Stimulated activated CD8-positive, alpha-beta memory T cell treated with anti-CD3 and anti-CD28 coated beads, Interleukin-4, amount 100 ng/mL, for 24 hours (primary cell): ENCODE measurements at places on chromosomes 11 and 22.

DNA sequence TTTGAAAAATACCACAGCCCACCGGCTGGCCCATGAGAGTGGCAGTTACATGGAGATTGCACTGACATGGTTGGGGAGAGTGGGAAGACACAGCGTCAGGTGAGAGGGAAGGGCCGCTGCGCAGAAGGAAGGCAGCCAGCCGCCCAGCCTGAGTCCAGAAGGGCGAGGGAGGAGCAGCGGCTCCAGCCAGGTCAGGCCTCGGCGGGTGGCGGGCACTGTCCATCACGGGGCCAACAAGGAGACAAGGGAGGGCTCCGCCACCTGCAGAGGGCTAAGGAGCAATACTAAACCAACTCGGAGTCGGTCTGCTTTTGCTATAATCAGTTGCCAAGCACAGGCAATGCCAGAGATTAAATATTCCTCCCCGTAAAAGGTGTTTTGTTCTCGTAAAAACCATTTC lies 384.5 kb downstream of the TBC1D22A start:
- DNase-seq = no peak

GRCh38 chr22:19121631-19122142 lies 525 bp downstream of the DGCR2 start:
- DNase-seq = no peak

GRCh38 chr11:12397931-12398334 lies 20.6 kb downstream of the PARVA start:
- DNase-seq = no peak

- DNase-seq = no peak
Measured at GRCh38 chr22:47054231-47055072, 292.0 kb downstream of the TBC1D22A start.

DNA sequence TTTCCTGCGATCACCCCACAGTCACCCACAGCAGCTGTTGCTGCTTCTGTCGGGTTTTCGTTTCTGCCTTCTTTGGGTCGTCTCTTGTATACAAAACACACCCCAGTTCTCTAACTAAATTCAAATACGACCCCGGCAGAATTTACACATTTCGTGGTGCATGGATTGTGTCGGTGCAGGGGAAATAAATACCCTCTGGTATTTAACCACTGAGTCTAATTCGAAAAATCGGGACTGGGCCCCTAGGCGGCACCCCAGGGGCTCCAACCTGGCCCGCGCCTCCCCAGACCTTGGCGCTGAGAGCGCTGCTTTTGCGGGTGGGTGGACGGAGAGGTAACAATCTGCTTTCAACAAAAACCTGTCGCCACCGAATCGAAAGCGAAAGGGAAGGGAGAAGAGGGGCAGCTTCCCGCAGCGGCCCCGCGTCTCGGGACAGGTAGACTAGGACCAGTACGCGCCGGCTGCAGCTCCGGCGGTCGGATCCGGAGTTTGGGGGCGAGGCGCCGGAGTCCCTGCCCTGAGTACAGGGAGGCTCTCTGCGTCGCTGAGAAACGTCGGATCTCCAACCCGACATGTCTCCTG lies 4.4 kb downstream of the ALX4 start:
- DNase-seq = no peak

GRCh38 chr22:40070701-40071100 lies 75.9 kb downstream of the FAM83F start:
- DNase-seq = no peak

DNA sequence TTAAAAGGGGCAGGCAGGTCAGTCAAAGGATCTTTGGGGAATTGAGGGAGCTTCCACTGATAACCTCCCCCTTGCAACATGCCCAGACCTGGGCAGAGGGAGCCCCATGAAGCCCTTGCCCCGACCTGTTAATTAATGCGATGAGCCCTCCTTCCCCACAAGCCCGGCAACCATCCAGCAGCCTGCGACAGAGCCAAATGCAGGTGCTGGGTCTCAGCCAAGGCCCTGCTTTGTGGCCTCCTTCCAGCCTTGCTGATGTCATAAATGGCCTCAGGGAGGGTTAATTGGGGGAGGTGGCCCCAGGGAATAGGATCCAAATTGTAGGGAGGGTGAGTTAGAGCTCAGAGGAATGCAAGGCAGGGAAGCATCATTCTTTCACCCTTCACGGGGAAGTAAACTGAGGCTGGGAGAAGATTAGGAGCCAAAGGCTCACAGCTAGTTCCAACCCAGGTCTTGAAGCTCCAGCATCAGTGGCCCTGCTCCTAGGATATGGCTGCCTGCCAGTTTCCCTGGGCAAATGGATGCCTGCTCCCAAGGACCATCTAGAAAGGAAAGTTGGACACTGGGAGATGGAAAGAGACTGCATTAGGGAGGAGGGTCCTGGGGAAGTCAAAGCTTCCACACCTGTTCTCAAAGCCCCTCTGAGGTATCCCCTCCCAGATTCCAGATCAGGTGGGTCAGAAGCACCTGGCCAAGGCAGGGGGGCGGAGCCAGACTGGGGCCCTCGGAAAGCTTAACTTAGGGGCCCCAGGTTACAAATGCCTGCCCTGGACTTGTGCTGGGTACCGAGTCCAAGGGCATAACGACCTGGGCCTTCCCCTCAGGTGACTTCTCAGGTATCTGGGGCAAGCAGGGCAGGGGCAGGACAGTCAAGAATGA lies 34.1 kb downstream of the LMO1 start:
- DNase-seq = no peak

DNA sequence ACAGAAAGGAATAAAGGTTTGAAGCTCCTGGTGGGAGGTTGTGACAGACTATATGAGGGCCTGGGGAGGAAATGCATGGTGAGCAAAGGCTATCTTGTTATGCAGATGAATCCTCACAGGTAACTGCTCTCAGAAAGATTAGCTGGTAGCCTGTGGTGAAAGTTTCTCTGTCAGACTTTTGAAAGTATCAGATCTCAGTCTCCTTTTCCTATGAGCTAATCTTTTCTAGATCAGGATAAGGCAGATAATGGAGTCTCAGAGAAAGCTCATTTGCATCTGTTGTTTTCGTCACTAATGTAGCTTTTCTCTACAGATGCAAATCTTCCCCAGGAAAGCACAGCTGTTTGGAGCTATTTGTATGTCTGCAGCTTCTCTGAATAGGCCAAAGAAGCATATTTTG lies 21.0 kb upstream of the OR6X1 start:
- DNase-seq = no peak

DNA sequence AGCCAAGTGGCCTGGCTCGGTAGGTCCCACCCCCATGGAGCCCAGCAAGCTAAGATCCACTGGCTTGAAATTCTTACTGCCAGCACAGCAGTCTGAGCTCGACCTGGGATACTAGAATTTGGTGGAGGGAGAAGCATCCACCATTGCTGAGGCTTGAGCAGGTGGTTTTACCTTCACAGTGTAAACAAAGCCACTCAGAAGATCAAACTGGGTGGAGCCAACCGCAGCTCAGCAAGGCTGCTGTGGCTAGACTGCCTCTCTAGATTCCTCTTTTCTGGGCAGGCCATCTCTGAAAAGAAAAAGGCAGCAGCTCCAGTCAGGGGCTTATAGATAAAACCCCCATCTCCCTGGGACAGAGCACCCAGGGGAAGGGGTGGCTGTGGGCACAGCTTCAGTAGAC lies 22.3 kb upstream of the OR5B21 start:
- no peak for DNase-seq

- no peak for DNase-seq
Measured at GRCh38 chr11:8277691-8278090, 14.0 kb upstream of the LMO1 start.

- no peak for DNase-seq
Measured at GRCh38 chr11:80627364-80627763, 1186.5 kb upstream of the TENM4 start.

GRCh38 chr11:99585606-99586005 lies 564.9 kb downstream of the CNTN5 start:
- DNase-seq = no peak

- DNase-seq = no peak
Measured at GRCh38 chr11:30091246-30091645, 74.4 kb upstream of the KCNA4 start.

- DNase-seq = no peak
Measured at GRCh38 chr22:46652081-46652846, 32.1 kb downstream of the GRAMD4 start.

DNA sequence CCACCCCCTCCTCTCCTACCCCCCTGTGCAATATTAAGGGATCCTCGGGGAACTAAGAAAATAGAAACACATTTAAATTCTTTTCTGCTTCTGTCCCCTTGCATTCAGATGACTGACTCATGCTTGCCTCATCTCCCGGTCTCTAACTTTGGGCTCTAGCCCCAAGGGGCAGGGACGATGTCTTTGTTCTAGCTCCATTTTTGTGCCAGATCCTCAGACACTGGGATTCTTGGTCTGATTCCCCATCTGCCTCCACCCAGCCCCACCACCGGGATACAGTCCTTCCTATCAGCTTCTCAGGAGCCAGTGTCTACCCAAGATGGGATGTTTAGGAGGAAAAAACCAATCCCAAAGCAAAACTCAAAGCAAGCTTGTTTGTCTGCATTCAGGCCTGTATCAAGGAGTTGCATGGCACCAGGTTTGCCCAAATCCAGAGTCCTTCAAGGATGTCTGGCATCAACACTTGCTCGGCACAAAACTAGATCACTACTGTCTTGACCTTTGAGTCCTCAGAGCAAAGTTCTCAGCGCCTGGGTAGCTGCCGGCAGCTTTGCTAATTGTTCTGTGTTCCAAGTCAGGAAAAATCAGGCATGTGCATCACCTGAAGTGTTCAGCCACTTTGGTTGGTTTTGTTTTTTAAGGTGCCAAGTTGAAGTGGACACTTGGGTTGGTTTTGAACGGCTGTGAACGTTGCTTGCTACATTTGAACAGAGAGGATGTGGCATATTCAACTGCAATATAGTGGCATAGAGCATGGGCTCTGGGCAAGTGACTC lies 212.8 kb downstream of the DSCAML1 start:
- DNase-seq = no peak

DNA sequence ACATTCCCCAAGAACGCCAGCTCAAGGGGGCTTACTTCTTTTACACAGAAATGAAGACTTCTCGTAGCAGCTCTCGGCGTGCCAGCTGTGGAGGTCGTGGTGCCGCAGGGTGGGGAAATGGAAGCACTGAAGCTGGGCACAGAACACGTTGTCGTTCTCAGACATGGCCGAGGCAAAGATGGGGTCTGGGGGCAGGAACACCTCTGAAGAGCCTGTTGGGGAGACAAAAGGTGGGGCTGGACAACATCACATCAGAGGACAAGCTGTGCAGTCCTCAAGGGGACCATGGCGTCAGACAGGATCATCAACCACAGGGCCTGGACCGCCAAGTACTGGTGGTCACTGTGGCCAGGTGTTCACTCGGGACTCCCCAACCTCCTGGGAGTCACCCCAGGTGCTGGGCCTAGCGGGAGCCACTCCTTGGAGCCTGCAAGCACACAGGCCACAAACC lies 65.2 kb downstream of the DGCR2 start:
- no peak for DNase-seq

- no peak for DNase-seq
Measured at GRCh38 chr22:29987137-29987536, 93.1 kb upstream of the HORMAD2 start.

DNA sequence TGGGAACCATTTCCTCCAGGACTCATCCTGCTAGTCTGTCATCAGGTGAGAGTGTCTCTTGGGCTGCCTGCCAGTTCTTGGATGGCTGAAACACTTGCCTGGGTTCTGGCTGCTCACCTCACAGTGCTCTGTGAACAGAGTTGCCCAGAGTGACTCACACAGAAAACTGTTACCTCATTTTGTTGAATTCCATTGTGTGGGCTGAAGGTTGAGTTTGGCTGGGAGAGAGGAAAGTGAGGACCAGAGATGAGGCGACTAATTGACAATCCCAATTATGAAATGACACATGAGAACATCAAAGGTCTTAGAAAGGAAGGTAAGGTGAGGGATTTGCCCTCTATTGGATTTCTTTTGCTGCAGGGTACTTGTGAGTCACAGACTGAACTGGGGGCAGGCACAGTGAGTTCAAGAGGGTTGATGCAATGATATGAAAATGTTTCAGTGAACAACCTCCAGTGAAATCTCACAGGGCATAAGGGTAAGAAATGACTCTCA lies 20.2 kb upstream of the CALCB start:
- DNase-seq = no peak

GRCh38 chr22:46545086-46545792 lies 7.8 kb upstream of the CELSR1 start:
- no peak for DNase-seq

- DNase-seq = no peak
Measured at GRCh38 chr11:88050247-88050646, 125.0 kb downstream of the RAB38 start.

DNA sequence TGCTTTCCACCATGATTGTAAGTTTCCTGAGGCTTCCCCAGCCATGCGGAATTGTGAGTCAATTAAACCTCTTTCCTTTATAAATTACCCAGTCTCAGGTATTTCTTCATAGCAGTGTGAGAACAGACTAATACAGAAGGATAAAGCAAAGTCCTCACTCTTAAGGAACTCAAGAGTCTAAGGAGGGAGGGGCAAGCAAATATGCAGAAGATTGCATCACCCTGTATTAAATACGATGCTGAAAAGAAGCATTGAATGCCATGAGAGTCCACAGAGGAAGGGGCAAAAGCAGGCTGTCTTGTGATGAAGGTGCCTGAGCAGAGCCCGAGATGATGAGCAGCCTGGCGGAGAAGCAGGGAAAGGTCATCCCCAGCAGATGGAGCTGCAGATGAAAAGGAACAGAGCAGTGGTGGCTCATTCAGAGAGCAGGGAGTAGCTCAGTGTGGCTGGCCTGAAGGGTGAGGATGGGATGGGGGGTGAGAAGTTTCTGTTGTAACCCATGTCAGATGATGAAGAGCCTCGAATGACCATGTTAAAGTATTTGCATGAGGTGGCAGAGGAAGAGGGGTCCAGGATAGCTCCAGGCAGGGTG lies 6.3 kb upstream of the IZUMO1R start:
- no peak for DNase-seq

GRCh38 chr11:22680628-22681027 lies 14.2 kb downstream of the GAS2 start:
- no peak for DNase-seq

DNA sequence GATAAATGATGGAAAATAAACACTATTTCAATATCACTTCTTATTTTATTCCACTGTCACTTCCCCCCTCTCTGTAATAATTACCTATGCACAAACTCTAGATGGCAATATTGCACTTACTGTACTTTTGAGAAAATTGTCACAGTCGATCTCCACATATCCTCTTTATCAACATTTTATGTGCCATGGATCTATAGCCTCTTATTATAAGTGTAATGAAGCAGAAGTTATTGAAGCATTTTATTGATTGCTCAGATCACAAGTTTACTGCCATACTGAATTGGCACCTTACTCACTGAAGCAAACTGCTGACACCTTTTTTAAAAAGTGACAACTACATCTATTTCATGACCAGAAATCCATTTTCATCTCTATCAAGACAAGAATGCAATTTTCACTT lies 133.4 kb downstream of the DCDC1 start:
- no peak for DNase-seq

DNA sequence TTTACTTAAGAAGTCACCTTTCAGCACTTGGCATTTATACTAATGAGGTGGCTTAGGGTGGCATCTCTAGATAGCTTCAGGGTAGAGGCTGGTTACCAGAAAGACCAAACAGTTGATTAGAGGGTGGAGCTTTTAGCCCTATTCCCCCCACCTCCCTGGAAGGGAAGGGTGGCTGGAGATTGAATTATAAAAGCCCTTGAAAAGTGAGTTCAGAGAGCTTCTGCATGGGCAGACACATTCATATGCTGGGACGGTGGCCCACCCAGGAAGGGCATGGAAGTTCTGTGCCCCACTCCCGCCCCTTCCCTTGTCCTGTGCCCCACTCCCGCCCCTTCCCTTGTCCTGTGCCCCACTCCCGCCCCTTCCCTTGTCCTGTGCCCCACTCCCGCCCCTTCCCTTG lies 244.2 kb downstream of the DDX10 start:
- DNase-seq = no peak

- DNase-seq = no peak
Measured at GRCh38 chr22:44335903-44336803, 23.4 kb upstream of the SHISAL1 start.
